ENCODE measurements at places on chromosomes 1 and 21.
A peak's percentile ranks its signal among the peaks of the same experiment; 100 is the strongest.

DNA sequence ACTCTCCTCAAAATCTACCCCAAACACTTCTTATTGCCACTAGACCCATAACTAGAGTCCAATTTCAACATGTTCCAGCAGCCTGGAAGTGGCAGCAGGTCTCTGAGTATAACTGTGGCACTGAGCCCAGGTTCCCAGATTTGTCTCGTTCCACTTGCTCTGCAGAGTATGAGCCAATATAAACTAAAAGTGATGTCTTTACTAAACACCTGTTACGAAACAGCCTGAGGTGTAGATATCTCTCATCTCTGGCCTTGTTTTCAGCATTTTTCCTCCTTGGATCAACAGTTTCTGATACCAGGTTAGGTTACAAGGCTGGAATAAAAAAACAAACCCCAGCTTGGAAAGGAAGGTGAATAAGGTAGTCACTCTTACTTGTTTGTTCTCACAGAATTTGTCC is 25.2 kb upstream of the PRDX6 start:
- DNase-seq = no peak

GRCh38 chr1:35030756-35031446 is 844 bp downstream of the ZMYM6 start:
- DNase-seq = peak; percentile 41

DNA sequence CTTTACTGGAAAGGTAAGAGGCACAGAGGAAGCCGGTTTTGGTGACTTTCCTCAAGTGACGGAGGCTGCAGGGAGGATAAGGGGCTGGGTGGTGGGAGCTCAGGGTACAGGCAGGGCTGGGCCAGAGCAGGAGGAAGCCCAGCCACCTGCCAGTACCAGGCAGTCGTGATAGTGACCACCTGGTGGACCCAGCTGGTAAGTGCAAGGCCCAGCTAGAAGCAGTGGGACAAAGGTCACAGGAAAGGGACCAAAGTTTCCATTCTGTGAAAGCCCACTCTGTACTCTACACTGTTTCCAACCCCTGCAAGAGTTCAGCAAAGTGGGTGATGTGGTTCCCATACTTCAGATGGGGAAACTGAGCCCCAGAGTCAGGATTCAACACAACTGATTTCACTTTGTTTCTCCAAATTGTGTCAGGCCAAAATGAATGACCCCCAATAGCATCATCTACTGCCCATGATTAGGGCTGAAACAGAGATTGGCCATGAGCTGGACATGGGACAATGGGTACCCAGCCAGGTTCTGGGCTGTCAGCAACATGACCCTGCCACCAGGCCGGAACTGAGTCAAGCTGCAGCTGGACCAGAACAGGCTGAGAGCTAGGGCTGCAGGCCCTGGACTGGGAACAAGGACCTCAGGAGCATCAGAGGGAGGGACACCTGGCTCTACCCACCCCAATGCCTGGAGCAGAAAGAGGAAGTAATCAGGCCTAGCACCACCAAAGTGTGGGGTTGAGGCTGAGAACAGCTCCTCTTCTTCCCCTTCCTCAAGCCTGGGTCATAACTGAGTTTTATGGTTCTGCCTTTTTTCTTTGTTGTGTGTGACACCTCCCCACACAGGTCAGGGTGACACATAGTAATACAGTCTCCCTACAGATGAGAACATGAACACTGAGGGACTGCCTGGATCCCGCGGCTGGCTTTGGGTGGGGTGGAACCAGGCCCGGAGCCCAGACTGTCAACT is 50.2 kb downstream of the KCNN3 start:
- peak; percentile 45 for DNase-seq

DNA sequence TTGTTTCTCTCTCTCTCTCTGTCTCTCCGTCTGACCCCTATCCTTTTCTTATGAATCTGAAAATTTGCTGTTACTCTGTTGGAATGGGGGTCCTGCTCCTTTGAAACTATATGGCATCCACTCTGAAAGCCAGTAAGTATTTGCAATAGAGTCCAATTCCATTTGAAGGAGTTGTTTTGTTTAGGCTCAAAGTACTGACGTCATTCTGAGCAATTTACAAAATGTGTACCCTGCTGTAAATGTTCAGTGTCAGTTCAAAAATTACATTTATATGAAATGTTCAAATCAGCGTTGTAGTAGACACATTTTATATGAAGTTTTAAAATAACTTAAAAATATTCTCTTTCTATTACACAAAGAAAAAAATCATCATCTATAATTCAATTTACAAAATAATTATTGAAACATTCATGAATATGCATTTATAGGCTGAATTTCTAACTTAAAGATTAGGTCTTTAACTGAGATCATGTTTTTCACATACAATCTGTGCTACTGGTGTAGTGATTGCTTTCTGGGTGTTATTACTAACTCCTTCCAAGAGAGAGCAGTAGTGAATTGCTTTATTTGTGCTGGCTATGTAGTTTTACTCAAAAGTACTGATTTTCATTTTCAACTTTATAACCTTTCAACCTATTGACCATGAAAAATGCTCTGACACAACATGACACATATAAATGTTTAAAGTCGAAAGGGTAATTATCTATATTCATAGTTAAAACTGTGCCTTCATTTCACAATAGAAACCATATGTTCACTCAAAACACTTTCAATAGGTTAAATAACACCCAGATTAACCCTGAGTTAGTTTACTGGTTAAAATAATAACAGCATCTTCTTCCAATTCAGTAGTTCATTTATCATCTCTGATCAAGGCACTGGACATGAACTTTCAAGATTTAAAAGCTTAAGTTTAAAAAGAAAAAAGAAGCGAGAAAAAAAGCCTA is 253.1 kb upstream of the ADGRL4 start:
- DNase-seq = peak; percentile 17

GRCh38 chr1:18064534-18064933 is 43.1 kb upstream of the IGSF21 start:
- DNase-seq = no peak

DNA sequence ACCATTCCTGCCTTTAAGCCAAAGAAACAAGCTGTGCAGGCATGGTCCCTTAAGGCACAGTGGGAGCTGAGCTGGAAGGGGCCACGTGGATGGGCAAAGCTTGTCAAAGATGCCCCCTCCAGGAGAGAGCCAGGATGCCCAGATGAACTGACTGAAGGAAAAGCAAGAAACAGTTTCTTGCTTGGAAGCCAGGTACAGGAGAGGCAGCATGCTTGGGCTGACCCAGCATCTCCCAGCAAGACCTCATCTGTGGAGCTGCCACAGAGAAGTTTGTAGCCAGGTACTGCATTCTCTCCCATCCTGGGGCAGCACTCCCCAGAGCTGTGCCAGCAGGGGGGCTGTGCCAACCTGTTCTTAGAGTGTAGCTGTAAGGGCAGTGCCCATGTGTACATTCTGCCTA is 1.3 kb upstream of the SLC50A1 start:
- no peak for DNase-seq

- DNase-seq = no peak
These were observed 40.3 kb upstream of the THEM4 start for GRCh38 chr1:151949371-151950193.

DNA sequence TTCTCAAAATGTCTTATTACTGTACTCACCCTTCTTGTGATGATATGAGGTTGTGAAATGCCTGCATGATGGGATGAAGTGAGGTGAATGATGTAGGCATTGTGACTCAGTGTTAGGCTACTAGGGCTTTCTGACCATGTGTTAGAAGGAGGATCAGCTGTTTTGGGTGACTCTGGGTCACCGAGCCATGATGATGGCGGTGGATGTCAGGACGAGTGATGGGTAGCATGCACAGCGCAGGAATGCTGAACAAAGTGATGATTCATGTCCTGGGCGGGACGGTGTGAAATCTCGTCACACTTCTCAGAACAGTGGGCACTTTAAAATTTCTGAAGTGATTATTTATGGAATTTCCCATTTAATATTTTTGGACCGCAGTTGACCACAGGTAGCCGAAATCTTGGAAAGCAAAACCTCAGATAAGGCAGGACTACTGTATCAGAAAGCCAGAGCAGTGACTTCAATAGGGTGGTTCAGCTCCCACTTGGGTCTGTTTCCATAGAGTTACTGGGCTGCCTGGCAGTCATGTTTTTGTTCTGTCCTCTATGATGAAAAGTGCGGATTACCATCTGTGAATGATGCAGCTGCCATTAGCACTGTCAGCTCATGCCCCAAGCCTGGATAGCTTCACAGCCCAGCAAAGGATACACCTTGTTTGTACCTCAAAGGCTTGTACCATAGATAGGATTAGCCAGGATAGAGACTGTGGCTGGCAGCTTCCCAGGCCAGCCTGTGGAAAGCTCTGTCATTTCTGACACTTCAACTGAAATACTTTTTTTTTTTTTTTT is 26.6 kb downstream of the IL6R start:
- DNase-seq = no peak

DNA sequence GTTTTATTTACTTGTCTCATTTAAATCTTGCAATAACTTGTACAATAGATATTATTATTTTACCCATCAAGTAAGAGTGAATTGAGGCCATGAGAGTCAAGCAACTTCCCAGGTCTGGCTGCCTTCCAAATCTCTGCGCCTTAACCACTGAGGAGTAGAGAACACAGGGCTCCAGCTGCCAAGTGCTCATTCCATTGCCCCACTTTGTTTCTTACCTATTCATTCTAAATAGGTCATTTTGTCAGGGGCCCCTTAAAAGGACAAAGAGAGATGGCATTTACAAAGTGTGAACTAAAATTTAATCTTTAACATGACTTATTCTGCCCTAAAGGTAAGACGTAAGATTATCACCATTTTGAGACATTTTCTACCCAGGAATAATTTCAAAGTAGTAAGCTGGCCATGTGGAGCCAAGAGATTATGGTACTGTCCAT is 3.5 kb downstream of the PPP1R15B start:
- DNase-seq = no peak

GRCh38 chr1:68812333-68812732 is 315.5 kb upstream of the DEPDC1 start:
- DNase-seq = no peak

DNA sequence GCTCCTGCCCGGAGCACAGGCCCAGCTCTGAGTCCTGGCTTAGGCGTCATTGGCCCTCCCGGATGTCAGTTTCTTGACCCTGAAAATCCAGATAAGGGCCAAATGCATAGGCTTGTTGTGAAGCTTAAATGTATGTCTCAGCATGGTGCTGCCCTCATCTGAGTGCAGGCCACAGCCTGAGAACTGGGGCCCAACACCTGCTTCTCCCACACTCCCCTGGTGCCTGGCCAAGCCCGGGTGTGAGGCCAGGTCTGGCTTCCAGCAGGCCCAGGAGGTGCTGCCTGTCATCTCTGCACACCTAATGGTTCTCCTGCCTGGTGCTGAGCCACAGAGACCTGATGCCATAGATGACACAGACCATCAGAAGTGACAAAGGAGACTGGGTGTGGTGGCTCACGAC is 14.0 kb downstream of the MX2 start:
- DNase-seq = no peak

DNA sequence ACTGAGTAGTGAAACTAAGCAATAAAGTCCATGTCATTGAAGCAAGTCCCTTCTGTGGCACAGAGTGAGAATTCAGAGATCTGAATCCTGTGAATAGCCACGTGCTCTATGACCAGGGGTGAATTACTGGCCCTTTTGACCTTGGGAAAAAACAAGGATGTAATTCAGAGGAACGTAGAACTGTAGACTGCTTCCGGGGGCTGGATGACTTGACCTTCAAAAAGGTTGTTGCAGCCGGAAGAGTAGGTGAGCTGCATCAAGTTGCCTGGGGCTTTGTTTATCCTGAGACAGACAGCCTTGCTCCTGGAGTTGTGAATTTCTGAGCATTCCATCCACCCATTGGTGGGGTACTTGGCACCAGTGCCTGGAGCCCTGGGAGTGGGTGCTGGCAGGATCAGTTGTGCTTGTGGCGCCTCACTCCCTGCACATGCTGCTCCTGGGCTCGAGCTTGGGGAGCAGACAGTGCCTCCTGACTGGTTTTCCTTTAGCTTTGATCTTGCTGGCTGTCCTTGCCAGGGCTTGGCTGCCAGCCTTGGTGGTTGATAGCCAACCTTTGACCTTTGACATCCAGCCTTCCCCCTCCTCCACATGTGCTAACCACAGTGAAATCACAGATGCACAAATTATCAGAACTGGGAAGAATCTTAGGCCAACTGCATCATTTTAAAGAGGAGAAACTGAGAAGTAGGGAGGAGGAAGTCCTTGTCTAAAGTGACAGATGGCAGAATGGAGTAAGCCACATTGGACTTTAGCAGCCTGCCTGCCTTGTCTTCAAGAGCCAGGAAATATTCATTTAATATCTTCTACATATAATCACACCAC is 16.2 kb upstream of the MYOG start:
- no peak for DNase-seq

DNA sequence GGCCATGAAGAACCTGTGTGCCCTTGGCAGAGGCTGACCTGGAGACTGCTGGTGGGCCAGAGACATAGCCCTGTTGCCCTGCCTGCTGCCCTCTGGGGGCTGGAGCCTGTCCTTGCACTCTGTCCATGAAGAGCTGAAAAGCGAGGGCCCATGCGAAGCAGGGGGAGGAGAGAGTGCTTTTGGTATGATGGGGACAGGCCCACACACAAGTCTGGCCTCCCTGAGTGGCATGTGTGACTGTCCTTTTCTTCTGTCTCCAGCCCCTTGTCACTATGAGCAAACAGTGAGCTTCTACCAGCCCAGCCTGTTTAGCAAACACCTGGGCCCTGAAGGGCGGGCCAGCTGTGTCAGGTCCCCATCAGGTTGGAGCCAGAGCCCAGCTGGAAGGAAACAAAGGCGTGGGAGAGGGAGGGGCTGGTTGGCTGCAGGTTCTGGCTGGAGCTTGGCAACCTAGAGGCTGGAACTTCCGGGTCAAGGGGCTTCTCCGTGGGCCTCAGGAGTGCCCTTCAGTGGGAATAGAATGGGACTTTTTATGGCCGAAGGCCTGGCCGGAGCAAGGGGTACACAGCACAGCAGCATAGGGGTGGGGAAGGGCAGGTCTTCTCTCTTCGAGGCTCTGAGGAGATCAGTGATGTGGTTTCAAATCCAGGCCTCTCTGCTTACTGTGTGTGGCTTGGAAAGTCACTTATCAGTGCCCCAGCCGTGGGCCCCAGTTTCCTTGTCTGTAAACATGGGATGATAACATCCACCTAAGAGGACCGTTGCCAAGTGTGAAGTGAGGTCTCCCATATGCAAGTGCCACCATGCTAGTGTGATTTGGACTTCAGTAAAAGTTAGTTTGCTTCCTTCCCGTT is 14.3 kb downstream of the QSOX1 start:
- DNase-seq = peak; percentile 63

- no peak for DNase-seq
These were observed 402 bp downstream of the C21orf58 start for GRCh38 chr21:46323227-46323709.

DNA sequence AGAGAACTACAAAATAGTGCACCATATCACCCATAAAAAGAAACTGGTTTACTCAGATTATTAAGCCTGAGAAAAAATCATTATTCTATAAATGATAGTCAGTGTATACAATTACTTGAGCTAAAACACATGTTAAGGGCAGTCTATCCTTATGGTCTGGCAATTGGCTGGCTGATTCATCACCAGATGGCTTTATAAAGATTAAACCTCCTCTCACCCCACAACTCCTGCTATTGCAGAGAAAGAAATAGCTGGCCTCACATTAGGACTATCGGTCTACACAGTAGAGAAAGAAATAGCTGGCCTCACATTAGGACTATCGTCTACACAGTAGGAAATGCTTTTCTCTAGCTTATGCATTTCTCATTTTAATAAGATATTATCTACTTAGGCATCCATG is 21.2 kb downstream of the CEP170 start:
- DNase-seq = no peak

Measured in GM20000 (cell line).